ENCODE measurements at places on chromosomes 5 and 9.

DNA sequence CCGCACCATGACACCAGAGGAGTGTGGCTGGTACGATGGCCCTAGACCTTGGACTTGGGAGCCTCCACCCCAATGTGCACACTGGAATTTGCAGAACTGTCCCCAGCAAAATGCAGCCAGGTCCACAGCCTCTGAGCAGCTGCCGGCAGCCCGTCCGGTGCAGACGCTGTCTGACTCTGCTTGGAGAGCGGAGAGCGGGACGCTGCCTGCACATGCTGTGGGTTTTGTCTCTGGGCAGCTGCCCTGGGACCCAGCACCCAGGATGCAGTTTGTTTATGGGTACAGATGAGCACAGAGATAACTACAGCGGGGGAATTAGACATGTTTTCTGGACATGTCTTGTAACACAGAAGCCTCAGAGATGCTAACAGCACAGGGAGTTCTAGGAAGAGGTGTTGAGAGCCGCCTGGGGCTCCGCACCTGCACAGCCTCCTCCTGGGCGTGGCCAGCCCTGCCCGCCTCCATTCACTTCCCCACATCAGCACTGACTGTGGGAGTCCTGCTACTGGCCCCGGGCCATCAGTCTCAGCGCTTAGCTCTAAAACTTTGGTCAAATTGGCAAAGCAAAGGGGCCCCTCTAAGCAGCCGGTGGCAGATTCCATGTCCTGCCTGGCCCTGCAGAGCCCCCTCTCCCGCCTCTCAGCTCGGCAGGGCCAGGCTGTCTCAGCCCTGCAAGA, 159.6 kb downstream of the IRX2 start:
- DNase-seq, result no peak

- no peak for DNase-seq
Measured at GRCh38 chr9:27654629-27655285, 81.5 kb upstream of the C9orf72 start.

DNA sequence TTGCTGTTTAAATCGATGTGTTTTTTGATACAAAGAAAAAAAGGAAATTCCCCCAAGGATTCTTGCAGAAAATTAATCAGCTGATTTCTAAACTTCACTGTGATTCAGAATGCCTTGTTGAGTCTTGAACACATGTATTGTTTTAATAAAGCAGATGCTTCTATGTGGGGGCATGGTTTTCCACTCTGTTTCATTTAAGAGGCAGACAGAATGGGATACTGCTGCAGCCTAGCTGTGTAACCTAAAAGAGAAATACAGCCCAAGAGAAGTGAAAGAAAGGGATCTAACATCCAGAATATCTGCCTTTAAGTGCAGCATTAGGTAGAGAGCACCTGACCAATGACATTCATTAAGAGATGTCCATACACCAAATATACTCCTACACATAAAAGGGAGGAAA, 365.1 kb upstream of the CCNH start:
- DNase-seq, result no peak

DNA sequence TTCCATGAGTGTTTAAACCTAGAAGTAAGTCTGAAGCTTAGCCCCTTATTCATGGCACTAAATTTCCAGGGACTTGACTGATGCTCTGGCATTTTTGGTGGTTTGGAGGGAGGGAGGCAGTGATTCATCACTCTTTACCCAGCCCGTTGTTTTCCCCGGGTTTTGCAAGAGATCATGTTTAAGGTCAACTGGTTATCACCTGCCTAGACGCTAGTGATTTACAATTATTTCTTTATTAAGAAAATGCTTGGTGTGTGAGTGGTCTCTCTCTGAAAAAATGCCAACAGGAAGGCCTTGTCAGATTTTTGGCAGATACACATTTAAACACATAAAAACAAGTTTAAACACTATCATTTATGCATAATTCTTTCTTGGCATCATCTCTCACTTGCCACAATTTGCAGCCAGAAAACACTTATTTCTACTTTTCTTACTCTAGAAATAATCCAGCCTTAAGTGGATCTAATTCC, 737.9 kb upstream of the ZNF608 start:
- DNase-seq, result no peak

DNA sequence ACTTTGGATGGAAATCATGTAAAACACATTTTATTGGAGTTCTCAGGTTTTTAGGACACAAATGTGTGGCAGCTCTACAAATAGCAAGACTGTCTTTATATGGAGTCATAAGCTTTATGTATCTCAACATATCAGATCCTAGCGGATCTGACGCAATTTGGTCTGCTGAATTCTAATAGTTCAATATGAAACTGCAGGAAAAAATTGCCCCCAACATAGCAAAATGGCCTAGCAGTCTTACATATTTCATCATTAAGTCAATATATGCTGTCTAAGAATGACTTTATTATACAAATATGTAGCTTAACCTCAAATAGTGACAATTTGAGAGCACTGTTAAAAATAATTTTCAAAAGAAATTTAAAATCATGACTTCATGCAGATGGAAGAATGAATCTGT, 244.3 kb downstream of the TAF11L14 start:
- no peak for DNase-seq

- no peak for DNase-seq
Measured at GRCh38 chr5:112668016-112668415, 69.7 kb upstream of the APC start.

- DNase-seq, result no peak
Measured at GRCh38 chr5:30850866-30851265, 342.6 kb upstream of the CDH6 start.

DNA sequence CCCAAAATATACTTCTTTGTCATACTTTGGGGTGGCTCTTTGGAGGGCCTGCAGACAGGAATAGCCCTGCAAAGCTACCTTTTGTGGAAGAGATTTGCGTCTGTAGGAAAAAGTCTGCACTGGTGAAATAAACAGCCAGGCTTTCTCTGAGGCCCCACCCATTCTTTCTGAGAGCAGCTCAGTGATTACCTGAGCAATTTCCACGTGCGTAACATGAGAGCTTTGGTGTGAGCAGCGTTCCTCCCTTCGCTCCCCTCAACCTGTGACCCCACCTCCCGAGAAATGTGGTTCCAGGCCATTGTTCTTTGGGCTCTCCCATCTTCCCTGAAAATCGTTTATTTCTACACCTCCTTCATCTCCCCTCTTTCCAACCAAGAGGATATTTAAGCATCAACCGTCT, 23.8 kb upstream of the FBP1 start:
- DNase-seq, result no peak

- no peak for DNase-seq
Measured at GRCh38 chr5:84494453-84494852, 109.8 kb upstream of the EDIL3 start.

- no peak for DNase-seq
Measured at GRCh38 chr9:79664375-79664831, 92.6 kb downstream of the TLE4 start.

GRCh38 chr5:143564417-143564816, 160.9 kb upstream of the NR3C1 start:
- no peak for DNase-seq

DNA sequence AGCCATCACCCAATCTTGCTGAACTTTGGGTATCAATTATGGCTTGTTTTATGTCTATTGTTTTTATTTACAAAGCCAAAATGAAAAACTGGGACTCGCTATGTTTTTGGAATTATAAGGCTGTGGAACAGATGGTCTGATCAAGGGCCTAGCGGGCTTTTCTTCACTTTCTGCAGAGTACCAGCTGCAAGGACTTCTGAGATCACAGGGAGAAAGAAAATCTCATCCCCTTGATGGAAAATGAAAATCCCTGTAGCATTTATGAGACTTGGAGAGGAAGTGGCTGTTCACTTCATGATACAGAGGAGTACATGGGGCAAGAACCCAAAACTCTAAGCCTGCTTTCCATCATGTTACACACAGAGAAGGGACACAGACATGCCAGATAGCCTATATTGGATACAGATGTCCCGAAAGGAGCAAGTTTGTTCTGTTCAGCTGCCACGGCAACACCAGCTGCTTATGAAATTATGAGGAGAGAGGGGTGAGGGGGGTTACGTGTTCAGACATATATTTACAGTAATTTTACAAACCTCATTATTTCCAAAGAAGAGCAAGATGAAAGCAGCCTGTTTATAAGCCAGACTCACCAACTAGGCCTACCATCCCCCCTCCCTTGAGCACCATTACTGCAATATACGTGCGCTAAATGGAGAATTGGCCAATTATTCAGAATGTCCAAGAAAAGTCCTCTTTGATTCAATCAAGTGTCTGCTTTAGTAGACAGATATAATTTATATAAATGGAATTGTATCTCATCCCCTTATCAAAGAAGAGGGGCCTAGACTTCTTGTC, 220.0 kb downstream of the MARCHF11 start:
- DNase-seq, result no peak

DNA sequence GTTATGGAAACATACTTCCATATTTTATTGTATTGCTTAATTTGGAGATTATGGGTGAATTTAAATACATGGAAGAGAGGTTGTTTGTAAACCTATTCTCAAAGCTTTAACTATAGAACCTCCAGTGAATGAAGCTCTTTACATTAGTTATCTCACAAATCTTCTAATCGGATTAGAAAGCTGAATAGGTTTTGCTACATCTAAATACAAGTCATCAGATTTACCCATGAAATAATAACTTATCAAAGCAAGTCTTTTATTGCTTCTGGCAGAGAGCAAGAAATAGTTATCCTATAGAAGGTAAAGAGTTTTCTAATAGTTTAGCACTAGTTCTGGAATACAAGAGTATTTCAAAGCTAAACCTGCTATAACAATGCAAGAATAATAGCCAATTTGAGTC, 104.4 kb upstream of the SREK1 start:
- DNase-seq, result no peak

DNA sequence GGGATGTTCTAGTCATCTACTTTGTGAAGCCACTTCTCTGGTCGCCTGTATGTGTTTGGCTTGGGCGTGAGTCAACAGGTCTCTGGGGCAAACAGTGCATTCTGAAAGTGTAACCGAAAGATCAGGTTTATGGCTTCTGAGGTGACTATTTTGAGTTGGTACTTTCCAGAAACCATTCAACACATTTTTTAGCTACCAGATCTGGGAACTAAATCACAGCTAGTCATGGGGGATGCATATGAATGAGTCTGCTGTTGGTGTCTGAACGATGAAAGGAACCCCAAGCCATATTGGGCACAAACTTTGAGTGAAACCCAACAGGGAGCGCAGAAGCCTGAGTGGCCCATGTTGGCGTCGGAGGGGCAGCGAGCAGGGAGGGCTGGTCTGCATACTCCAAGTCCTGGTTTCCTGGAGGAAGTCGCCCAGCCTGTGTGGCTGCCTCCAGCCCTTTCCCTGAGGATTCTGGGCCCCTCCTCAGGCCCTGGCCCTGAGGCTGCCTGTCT, 35.3 kb downstream of the UBE2QL1 start:
- no peak for DNase-seq

All from activated CD4-positive, alpha-beta T cell treated with anti-CD3 and anti-CD28 coated beads, Interleukin-2, amount 50 U/mL, for 4 hours (primary cell).